Activated CD4-positive, CD25-positive, alpha-beta regulatory T cell treated with anti-CD3 and anti-CD28 coated beads, Interleukin-2, amount 50 U/mL, for 24 hours (primary cell): ENCODE measurements at places on chromosomes 6 and 20.

DNA sequence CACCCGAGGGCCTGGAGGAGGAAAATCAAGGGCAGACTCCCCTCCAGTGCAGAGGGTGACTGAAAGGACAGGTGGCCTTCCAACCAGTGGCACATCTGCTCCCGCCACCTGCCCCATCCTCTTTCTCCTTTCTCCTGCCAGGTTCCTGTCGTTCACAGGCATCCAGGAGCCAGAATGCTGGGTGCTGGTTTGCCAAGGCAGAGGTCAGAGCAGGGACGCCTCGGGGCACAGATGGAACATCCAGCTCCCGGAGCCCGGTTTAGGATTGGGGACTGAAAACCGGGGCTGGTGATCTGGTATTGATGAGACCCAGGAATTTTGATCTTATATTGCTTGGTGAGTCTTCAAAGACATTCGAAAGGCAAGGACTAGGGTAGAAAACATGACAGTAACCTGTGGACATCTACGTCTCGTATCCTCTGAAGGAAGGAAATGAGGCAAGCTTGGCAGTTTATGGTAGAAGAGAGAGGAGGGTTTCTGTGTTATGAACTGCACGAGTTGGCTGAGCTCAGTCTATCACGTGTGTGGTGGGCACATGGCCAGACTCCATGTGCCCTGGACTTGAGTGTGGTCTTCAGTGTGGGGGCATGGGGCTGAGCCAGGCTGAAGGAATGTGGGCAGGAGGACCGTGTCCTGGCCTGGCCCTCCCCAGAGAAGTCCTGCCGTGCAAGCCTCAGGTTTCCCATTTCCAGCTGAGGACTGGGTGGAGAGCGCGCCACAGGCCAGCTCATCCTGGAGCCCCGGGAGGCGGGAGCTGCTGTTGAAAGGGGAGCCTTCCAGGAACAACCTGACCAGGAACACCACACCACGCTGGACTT lies 74.2 kb downstream of the IRF4 start:
- ATAC-seq = no peak

- no peak for ATAC-seq
Measured at GRCh38 chr20:10369723-10370090, 64.3 kb downstream of the MKKS start.

DNA sequence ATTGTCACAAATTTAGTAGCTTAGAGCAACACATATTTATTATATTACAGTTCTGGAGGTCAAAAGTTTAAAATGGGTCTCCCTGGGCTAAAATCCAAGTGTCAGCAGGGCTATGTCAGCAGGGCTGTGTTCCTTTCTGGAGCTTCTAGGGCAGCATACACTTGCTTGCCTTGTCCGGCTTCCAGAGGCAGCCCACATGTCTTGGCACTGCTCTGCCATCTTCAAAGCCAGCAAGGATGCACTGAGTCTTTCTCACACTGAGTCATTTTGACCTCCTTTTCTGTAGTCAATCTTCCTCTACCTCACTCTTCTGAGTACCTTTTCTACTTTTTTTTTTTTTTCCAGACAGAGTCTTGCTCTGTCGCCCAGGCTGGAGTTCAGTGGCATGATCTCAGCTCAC lies 39.0 kb downstream of the ADGRF4 start:
- ATAC-seq = no peak

DNA sequence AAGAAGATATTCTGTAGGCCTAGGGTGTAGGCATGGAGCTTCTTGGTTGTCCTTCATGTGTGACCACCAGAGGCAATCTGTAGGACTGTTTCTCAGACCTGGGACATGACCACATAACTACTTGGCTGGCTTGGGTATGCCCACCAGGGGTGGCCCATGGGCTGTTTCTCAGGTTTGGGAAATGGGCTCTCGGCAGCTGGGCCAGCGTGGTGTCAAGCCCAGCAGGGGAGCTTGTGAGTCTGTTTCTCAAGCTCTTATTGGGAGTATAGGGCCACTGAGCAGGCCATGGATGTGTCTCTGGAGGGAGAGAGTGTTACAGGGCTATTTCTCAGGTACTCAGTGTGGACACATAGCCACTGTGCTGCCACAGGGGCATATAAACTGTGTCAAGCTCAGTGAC lies 2.5 kb upstream of the SEMG2 start:
- no peak for ATAC-seq

DNA sequence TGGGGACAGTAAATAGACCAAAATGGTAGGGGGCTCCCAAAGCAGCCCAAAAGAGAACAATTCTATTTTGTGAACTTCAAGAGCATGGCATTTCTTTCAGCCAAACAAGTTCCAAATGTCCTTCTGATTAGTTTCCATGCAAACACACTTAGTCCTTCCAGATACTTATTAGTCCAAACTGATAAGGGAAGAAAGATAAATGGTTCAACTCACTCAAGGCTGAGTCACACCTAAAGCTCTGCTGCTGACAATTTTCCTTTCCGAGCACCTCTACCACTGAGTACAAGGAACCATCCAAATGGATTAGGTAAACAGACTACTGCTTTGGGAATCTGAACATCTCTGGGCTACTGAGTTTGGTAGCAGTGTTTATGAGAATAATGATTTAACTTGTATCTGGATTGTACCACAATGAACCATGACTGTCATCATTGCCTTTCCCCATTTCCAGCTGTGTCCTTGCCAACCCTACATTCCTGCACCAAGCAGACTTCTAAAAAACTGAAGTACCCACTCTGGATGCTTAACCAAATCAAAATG lies 71.2 kb downstream of the TNFRSF21 start:
- ATAC-seq = no peak

DNA sequence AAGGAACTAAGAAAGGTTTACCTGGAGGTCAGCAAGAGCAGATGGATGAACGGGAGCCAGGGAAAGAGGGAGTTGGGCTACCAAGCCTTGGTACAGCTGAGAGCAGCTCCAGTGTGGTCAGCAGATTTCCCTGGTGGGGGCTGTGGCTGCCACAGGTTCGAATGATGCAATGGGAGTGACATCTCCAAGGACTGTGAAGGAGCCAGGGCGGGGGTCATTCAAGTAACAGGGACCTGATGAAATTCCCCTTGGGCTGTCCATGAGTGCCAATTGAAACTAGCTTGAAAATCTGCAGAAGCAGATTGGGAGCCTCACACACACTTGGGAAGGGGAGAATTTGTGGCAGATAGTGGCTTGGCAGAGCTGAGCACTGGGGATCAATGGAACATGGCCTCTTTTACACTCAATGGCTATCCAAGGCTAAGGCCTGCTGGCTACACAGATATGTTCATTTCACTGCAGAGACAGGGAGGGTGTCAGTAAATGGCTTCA lies 247.0 kb upstream of the ECI2 start:
- no peak for ATAC-seq

DNA sequence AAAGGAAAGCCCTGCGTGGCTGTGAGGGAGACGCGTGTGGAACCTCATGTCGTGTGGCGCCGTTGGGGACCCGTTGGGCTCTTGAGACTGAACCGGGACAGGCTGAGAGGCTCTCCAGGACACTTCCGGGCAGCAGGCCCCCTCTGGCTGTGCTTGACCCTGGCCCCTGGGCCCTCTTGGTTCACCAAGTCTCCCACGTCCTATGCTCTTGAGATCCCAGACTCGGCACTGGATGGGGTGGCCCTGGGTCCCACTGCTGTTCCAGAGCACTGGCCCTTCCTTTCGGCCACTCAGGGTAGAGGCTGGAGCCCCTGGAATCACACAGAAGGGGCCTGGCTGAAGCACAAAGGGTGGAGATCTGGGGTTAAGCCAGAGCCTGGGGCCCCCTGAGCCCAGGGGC lies 30.4 kb downstream of the NTSR1 start:
- no peak for ATAC-seq

- no peak for ATAC-seq
Measured at GRCh38 chr6:36224918-36225461, 28.4 kb downstream of the BRPF3 start.

GRCh38 chr6:163962627-163963117 lies 548.2 kb downstream of the QKI start:
- no peak for ATAC-seq

DNA sequence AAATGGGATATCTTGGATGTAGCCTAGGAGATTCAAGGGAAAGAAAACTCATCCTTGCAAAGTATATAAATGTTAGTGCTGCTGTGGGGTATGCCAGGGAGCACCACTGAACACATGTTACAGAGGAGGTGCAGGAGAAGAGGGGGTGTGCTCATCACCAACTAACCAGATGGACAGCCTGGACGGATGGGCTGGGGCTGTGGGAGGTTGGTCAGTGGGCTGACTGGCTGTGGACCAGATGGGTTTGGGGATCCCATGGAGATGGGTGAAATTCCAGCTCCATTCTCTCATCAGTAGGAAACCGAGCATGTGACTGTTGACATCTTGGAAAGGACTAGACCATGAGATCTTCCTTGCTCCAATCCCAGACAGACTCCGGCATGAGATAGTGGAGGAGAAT lies 201.0 kb downstream of the LRFN2 start:
- no peak for ATAC-seq

DNA sequence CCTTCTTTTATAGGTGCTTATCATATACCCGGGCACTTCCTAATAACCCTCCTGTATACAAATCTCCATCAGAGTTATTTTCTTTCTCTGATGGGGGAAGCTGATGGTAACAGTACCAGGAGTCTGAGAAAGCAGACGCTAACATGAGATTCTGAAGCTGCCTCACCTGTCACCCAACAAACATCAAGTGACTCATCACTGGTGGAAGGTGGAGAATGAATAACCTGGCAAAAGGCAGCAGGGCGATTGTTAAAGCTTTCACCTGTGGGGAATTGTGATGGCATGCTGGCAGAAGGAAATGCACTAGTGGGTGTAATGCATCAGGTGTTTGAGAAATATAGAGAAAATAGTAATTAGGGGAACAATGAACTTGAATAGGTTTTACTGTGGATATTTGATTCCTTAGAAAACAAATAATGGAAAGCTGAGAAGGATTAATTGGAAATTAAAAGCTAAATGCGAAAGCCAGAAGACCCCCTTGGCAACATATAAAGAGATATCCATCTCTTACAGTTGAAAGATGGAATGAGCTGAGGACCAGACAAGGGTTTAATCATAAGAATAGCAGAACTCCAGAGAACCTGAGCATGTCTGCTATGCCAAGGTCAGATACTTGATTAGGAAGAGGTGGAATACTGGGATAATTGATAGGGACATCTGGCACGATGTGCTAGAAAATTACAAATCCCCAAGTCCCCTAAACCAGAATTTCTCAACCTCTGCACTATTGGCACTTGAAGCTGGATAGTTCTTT lies 517.1 kb downstream of the PKHD1 start:
- no peak for ATAC-seq
